ENCODE measurements at places on chromosomes 3 and 15.

DNA sequence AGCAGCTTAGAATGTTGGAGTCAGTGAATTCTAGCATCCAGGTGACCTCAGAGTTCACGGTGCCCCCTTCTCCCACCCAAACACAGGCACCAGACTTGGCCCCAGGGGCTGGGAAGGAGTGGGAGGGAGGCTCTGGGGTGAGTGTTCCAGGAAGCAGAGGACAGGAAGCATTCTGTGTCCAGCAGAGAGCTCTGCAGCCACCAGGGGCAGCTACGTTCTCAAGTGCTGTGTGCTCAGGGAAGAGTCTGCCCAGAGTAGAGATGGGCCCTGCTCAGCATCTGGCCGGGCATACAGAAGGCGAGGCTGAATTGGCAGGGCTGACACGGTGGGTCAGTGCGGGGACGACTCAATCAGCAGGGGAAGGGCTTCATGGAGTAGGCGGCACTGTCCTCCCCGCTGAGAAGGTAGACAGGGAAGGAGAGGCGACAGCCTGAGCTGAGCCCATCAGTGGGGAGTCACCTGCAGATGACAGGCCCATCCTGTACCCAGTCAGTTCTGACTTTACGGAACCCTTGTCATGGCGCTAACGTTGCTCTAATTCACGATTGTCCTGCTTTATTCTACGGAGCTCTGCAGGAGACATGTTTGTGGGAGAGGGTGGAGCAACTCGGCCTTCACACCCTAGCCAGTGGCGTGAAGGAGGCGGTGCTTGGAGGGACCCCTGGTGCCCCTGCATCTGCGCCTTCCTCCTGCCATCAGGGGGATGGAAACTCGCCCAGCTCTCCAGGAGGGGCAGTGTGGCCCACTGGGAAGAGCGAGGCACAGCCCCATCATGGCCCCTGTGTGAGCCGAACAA is 82.2 kb downstream of the C3orf70 start:
- DNase-seq, result peak; percentile 46

DNA sequence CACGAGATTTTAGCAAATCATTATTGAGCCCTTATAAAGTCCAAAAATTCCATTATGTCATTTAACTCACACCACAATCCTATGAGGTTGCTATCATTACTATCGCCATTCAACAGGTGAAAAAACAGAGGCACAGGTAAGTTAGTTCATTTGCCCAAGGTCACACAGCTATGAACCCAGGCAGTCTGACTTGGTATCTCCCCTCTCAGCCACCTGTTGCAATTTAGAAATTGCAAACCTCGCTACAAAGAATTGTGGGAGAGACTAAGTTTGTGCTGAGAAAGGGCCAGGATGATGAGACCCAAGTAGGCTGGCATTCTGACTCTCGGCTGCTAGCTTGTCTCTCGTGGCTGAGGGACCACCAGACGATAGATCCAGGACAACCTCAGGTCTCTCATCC is 57.7 kb downstream of the LMCD1 start:
- DNase-seq, result no peak

DNA sequence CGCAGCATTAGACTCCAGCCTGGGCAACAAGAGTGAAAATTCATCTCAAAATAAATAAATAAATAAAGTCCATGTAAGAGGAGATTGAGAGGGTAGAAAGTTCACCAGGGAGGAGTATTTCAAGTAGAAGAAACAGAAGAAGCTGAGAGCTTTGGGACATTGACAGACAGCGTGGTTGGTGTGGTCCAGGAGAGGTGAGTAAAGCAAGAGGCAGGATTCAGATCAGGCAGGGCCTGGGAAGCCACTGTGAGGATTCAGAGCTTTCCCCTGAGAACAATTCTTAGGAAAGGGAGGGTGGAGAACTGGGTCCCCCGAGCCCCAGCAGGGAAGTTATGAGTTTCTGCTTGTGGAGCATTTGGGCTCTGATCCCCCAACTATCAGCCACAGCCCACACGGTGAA is 54.2 kb upstream of the AMOTL2 start:
- DNase-seq, result peak; percentile 25

- DNase-seq, result no peak
Measured at GRCh38 chr3:38645601-38646000, 3.9 kb downstream of the SCN5A start.

- DNase-seq, result peak; percentile 23
Measured at GRCh38 chr3:6799264-6799915, 61.5 kb upstream of the GRM7 start.

DNA sequence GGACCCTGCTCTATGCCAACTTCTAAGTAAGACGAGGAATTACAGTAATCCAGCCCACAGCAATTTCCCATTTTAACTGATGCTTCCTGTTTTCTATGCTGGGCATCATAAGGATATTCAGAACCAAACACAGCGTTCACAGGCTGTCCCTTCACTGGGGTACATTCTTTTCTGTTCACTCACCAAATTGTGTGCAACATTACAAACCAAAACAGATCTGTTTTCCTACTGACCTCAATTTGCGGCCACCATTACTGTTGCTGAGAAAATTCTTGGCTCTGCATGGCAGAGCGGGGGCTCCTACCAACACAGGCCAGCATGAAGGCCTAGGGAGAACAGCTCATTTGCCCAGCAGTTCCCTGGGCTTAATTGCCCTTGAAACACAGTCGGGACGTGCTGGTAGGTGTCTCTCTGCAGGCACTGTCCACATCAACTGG is 76.5 kb downstream of the MYO1E start:
- DNase-seq, result peak; percentile 90

DNA sequence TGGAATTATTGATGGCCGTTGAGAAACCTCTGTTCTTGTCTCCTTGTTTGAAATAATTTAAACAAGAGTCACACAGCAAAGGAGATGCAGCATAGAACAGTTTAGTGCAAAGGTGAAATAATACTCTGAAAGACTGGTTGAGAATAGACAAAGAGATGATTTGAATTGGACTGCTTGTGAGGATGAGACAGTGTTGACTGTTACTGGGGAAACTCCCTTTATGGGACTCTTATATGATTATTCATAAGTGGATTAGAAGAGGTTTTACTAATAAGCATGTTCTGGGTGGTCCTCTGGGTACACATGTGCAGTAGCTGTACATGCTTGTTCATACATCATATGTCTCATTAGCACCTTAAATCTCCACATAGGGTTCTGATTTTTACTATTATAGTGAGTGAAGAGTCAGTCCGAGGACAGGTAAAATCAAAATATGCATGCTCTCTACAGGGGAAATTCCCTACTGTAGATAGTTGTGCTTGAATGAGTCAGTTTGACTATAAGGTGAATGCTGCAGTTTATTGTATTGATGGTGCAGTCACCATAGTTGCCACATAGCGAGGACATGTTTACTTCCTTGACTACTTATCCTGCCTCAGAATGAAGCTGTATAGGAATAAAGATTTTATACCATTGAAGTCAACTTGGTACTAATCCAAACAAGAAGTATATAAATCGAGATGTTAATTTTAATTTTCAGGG is 498.7 kb downstream of the CNTN6 start:
- no peak for DNase-seq

- DNase-seq, result no peak
Measured at GRCh38 chr15:73522011-73522410, 79.0 kb downstream of the REC114 start.

- no peak for DNase-seq
Measured at GRCh38 chr15:49621887-49622286, 1.0 kb downstream of the DTWD1 start.

DNA sequence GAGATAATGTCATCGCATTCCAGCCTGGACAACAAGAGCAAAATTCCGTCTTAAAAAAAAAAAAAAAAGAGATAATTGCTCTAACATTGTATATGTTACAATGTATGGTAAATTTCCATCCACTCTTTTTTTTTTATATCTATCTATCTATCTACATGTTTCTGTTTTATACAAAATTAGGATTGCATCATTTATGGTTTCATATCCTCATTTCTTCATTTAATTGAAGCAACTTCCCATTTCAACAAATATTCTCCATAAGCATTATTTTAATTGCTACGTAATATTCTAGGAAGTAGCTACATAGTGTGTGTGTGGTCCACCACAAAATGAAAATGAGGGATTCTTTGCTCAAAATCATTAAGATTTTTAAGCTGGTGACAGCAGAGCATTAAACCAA is 18.4 kb downstream of the RBP1 start:
- DNase-seq, result no peak
